ENCODE measurements at places on chromosomes 1 and 21. TPM values are rescaled to one million over a fixed set of nuclear protein-coding genes. Genes with fewer than 3 reads are reported as not detected.

FCRL1 gene
- total RNA-seq: not detected

TAL1 gene
- total RNA-seq: 4.3 TPM

HENMT1 gene
- total RNA-seq: 6.6 TPM

ARHGEF16 gene
- 2.9 TPM for total RNA-seq

FYB2 gene
- 0.68 TPM for total RNA-seq

MPZ gene
- total RNA-seq: 3.6 TPM
